Putamen (tissue), 1 donor: ENCODE measurements at places on chromosomes 2 and 18.
A peak's percentile ranks its signal among the peaks of the same experiment; 100 is the strongest.

DNA sequence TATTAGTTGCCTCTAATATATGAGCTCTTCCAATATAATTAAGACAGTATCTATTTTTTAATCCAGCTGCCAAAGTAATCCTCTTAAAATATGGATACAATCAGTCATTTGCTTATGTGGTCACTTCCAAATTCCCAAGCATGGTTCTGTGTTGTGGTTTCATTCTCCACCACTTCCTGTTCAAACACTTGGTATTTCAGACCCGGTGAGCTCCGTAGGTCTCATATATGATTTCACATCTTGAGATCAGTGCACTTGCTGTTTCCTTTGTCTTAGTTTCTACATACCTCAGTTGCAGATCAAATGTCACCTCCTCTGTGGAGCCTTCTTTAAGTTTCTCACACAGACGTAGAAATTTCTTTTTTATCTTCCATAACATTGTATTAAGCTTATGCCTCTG, 254.2 kb downstream of the KCNS3 start:
- no peak for DNase-seq

GRCh38 chr2:178579006-178579405, 98.7 kb downstream of the PLEKHA3 start:
- no peak for DNase-seq

GRCh38 chr18:36511791-36512352, 214.4 kb downstream of the FHOD3 start:
- no peak for DNase-seq

DNA sequence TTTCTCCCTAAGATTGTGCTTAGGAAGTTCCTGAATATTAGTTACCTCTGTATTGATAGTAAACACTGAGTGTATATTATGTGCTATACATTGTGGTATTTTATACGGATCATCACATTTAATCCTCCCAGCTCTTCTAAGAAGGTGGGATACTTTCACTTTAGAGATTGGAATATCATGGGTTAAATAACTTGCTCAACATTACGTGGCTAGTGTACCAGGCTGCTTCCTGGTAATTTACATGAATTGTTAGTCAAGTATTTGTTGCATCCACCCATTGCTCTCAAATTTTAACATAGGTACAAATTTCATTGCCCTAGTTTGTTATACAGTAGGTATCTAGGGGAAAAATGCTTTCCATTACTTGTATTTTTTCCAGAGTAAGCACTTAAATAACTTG, 21.4 kb downstream of the FAM98A start:
- DNase-seq = no peak

DNA sequence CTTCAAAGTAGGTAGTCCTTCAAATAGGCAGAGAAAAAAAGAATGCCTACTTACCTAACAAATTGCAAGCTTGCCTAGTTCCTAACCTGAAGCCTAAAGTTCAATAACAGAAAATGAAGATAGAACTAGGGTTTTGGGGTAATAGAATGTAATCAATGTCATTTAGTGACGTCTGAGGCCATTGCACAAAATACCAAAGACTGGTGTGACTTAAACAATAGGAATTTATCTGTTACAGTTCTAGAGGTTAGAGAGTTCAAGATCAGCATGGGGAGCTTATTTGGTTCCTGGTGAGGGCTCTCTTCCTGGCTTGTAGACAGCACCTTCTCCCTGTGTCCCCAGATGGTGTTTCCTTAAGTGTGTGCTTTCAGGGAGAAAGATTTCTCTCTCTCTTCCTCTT, 4.7 kb upstream of the NPC1 start:
- no peak for DNase-seq

DNA sequence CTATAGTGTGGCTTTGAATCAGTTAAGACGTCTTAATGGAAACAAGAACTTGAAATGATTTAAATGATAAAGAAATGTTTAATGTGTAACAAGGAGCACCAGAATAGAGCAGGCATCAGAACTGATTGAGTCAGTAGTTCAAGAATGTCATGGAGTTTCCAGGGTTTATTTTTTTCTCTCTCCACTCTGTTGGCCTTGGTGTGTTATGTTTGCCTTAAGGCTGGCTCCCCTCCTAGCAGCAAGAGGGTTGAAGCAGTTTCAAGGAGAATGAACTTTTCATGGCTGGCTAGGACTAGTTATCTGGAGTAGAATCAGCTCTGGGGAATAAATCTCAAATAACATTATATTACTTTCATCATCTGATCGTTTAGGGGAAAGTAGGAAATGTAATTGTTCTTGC, 13.4 kb upstream of the GLS start:
- DNase-seq = no peak

DNA sequence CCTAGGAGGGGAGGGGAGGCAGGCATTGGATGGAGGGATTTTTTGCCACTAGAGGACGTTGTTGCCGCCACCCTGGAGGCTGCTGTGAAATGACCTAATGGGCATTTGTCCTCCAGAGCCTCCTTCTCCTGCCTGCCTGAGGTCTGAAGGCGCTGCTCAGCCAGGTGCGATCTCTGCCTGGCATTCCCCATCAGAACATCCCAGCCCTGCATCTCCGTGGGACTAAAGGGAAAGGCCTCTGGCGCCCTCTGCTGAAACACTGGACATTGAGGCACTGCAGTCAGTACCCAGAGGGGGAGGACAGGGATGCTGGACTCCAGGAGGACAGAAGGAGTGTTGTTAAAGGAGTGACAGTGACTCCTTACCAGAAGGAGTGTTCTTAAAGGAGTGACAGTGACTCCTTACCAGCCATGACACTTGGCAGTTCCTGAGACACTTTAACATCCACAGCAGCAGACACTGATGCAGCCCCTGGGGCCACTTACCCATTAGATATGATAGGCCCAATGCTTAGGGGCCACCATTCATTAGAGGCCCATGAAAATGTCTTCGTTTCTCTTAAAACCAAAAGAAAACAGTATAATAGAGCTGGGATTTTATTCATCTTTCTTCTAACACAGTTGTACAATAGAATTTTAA, 17.0 kb downstream of the THNSL2 start:
- peak; percentile 47 for DNase-seq

- DNase-seq = no peak
Measured at GRCh38 chr2:217812170-217812569, 190.6 kb downstream of the TNS1 start.
